ENCODE measurements at places on chromosomes 13 and 19. TPM values are rescaled to one million over a fixed set of nuclear protein-coding genes. Genes with fewer than 3 reads are reported as not detected.

DNA sequence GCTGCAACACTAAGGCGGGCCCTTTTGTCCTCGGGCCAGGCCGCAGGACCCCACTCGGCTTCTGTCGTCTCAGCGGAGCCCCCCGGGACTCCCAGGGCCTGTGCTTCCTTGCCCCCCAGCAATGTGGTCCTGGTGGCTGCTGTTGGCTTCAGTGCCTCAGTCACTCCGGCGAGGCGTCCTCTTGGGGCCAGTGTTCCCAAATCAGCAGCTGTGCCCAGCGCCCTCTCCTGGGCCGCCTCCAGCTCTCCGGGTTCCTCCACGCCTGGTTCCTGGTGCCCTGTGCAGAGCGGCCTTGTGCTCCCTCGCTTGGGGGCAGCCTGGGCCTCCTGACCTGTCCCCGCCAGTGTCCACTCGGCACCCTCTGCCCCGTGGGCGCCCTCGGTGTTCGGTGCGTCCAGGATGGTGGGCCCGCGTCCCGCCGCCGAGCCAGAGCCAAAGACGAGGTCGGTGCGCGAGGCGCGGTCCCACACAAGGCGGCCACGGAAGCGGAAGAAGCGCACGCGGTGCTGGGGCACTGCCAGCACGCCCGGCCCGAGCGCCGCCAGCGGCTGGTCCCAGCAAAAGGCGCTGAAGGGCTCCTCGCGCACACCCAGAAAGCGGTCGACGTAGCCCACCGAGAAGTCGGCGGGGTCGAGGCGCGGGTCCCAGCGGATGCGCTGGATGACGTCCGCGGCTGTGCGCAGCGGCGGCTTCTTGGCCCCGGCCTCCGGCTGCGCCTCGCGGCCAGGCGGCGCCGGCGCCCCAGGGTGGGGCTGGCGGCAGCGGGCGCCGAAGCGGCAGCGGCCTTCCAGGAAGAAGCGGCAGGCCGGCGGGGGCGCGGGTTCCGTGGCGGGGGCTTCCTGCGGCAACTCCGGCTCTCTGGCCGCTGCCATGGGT, 685 bp downstream of the LENG9 start:
- peak; percentile 85 for DNase-seq

The KLK15 gene
- not detected for polyA plus RNA-seq

DNA sequence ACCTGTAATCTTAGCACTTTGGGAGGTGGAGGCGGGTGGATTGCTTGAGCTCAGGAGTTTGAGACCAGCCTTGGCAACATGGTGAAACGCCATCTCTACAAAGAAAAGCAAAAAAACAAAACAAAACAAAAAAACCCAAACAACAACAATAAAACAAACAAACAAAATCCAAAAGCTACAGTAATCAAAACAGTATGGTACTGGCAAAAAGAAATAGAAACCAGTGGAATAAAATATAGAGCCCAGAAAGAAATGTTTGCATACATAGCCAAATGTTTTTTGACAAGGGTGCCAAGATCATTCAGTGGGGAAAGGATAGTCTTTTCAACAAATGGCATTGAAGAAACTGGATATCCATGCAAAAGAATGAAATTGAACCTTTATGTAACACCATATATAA, 11.5 kb downstream of the CEACAM1 start:
- DNase-seq: no peak

- DNase-seq: no peak
Measured at GRCh38 chr19:32067685-32068084, 277.7 kb upstream of the ZNF507 start.

- peak; percentile 41 for DNase-seq
Measured at GRCh38 chr13:52393572-52394357, 12.2 kb downstream of the THSD1 start.

DNA sequence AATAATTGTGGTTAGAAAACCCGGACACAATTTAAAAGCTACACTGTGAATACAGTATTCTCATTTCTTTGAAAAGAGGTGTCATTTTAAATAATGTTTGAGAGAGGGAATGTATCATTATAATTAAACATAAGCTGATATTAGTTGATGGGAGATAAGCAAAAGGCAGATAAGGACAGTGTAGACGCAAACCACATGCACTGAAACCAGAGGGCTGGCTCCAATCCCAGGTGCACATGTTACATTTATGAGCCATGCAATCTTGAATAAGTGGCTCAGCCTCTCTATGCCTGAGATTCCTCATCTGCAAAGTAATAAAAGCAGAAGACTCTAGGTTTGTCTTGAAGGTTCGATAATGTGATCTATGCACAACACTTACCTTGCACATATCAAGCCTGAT, 238.7 kb downstream of the EFNB2 start:
- DNase-seq: no peak

The NXNL1 gene
- polyA plus RNA-seq: not detected

- DNase-seq: no peak
Measured at GRCh38 chr19:12969292-12969988, at the start of gene DAND5. Gene DAND5, plus strand, starts transcription at chr19:12969576. Its CDS starts 85 bp downstream, at chr19:12969661.

The CEACAM7 gene
- polyA plus RNA-seq: not detected
